ENCODE measurements at places on chromosomes 6 and 20.

- DNase-seq, result peak; percentile 98
These were observed 895.6 kb upstream of the MAP3K7 start for GRCh38 chr6:91482498-91482897.

DNA sequence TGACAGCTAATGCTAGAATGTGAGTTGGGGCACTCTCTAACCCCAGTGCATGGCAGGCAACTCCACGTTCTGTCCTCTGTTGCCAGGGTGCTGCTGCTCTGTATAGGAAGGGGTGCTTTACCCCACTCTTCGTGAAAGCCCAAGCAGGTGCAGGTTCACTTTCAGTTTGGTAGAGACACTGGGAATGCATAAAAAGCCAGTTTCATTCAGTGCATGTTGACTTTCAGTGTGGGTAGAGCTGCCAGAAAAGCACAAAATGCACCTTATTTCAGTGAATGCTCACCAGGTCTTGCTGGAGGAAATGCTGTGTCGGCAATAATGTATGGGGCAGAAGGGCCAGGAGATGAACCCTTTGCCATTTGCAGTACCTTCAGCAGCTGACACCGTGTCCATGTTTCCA, 62.1 kb upstream of the ADGRB3 start:
- no peak for DNase-seq

DNA sequence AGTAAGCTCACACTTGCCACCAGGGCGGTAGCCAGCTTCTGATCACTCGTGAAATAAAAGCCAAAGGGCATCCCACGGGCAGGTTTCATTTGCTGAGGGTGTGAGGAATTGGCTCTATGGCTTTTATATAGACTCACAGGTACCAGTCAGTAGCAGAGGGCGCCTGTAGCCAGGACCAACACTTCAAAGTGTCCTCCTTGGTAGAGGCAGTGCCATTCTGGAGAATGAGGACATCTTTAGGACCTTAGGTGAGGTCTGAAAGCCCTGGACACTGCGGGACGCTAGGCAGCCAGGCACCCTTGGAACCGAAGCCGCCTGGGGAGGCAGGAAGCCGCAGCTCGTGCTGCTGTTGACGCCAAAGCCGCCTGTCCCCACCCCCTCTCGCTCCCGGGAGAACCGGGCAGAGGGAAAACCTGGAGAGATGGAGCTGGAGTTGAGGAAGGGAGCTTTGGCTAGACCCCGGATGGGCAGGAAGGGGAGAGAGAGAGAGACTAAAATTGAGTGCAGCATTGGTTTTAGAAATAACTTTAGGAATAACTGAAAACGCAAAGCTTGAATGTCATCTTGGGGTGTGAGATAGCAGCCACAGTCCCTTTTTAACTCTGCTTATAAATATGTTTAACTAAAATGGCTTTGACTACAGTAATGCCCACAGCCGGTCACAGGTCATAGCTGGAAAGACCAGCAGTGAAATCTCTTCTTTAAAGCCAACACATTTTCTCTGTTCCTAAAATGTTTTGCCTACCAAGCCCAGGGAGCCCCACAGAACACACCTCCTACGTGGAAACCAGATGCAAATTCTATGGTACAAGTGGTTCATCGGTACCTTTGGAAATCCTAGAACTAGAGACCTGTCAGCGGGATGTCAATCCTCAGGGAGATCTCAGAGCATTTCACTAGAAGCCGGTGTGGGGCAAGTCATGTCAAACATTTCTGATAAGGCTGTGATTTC, 128.5 kb upstream of the CDYL start:
- peak; percentile 57 for DNase-seq

- DNase-seq, result no peak
These were observed 9.7 kb upstream of the WFDC8 start for GRCh38 chr20:45588800-45589199.

- peak; percentile 40 for DNase-seq
These were observed at the start of gene RRP36 for GRCh38 chr6:43021270-43022047. TSS of gene RRP36 (plus strand) at chr6:43021623. CDS start at chr6:43021655, 32 bp downstream.
